ENCODE measurements at places on chromosomes 16 and 17. TPM values are rescaled to one million over a fixed set of nuclear protein-coding genes. Genes with fewer than 3 reads are reported as not detected.

The NPIPA8 gene
- polyA plus RNA-seq = 104 TPM

DNA sequence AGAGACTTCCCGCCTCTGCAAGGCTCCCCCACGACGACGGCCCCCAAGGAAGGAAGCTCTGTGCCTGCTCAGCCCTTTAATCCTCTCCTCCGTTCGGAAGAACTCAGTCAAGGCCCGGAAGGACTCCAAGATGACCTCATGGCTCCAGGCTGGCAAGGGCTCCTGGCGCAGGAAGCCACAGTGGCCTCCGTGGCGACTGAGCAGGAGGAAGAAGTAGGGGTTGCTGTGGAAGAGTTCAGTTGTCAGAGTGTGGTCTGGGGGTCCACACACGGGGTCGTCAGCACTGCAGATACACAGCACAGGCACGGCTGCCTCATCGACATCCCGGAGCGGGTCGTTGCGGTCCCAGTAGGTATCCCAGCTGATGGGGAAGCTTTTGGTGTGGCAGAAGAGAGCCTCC lies 4.2 kb downstream of the ABHD15 start:
- DNase-seq = no peak

The TEDC2 gene
- 9.0 TPM for polyA plus RNA-seq

The TBC1D26 gene
- polyA plus RNA-seq = 0.64 TPM

DNA sequence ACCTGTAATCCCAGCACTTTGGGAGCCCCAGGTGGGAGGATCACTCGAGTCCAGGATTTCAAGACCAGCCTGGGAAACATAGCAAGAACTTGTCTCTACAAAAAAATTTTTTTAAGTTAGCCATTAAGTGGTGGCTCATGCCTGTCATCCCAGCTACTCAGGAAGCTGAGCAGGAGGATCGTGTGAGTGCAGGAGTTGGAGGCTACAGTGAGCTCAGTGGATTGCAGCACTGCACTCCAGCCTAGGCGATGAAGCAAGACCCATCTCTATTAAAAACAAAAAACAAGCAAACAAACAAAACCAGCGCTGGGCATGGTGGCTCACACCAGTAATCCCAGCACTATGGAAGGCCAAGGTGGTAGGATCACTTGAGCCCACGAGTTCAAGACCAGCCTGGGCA lies 38.0 kb downstream of the HEATR3 start:
- no peak for DNase-seq

GRCh38 chr17:81395600-81396277 lies 482 bp downstream of the BAHCC1 start:
- no peak for DNase-seq

- DNase-seq = no peak
Measured at GRCh38 chr17:2844416-2844815, 48.2 kb downstream of the RAP1GAP2 start.

The KRTAP4-9 gene
- not detected for polyA plus RNA-seq

The MYO15A gene
- polyA plus RNA-seq = 3.2 TPM

GRCh38 chr17:18250259-18250658 lies 8.3 kb downstream of the FLII start:
- no peak for DNase-seq

GRCh38 chr16:55263271-55264250 lies 60.4 kb upstream of the IRX6 start:
- DNase-seq = no peak

- DNase-seq = no peak
Measured at GRCh38 chr16:85759631-85760419, 8.9 kb upstream of the C16orf74 start.

Data from right renal cortex interstitium (tissue), 3 donors.